Hypothalamus (tissue), 51 donors: ENCODE measurements at places on chromosomes 12 and 14.

- DNase-seq, result no peak
Measured at GRCh38 chr12:6372403-6373003, 2.9 kb downstream of the SCNN1A start.

GRCh38 chr12:111605911-111606766, 7.0 kb upstream of the ATXN2 start:
- no peak for DNase-seq

DNA sequence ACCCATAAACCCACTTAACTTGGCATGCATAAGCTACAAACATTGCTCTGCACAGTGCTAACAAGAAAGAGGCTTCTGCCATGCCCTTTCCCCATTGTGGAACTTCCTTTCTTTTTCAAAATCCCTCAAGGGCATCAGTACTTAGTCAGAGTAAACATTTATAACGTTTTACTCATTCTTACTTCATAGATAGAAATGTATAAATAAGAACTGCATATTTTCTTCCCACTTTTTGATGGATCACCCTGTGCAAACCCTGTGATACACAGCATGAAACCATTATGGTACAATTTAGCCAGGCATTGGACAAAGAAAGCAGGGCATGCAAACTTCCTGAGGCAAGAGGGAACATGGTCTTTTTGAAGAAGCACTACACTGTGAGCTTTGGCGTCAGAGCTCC, 113.8 kb upstream of the FOXG1 start:
- DNase-seq, result no peak

DNA sequence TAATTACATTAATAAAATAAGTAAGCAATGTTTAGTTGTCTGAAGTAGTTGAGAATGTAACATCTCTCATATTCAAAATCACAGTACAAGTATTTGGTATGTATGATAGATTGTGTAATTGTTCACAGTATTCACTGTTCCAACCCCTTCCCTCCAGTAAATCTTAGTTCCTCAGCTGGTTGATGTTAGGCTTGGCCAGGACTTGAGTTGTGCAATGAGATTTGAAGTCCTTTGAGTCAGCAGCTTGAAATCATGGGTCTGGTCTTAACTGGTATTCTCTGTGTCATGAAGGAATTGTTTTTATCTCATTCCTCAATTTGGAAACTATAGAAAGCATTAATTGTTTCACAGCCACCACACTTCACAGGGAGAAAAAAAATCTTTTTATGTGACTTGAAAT, 477.1 kb downstream of the FSCB start:
- DNase-seq, result no peak

GRCh38 chr14:38079268-38079667, 128.4 kb upstream of the SSTR1 start:
- DNase-seq, result no peak

DNA sequence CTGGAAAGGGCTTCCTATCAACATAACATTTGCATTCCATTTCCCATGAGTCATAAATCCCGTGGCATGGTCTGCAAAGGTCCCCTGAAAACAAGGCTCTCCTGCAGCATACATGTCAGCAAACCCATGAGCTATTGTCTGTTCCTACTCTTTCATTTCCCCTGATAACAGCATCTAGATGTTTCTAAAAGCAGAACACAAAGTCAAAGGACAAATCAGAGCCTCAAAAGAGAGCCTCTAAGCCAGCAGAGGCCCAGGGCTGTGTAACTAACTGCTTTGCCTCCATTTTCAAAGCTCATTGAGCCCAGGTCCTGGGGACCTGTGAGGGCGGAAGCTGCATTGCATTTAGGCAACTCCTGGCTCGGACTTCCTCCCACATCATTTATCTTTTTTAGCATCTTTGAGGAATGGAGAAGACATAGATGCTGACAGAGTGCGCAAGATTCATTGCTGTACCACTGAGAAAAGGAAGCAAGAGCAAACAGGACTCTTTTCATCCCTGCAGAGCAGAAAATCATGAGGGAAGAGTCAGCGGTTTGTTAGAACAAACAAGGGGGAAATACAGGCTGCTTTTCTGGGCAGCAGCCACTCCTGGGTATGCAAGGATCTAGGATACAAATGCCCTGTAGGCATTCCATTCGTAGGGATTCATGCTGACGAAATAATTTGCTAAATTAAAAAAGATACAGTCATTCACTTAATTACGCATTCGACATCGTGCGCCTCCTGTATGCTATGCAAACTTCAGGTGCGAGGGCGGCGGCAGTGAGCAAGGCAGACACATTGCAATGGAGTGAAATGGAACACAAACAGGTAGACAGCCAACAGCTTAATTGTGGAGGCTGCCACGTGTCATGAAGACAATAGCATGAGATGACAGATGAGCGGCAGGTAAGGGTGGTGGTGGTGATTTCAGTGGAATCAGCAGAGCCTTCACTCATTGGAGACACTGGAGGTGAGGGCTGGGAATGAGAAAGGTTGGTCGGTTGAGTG, 131.0 kb downstream of the TMEM132D start:
- DNase-seq, result no peak

GRCh38 chr14:68174446-68174845, 354.9 kb downstream of the RAD51B start:
- DNase-seq, result no peak

- DNase-seq, result no peak
Measured at GRCh38 chr12:68612697-68613096, 2.0 kb downstream of the RAP1B start.

- DNase-seq, result no peak
Measured at GRCh38 chr12:82665142-82665923, 21.4 kb upstream of the TMTC2 start.

DNA sequence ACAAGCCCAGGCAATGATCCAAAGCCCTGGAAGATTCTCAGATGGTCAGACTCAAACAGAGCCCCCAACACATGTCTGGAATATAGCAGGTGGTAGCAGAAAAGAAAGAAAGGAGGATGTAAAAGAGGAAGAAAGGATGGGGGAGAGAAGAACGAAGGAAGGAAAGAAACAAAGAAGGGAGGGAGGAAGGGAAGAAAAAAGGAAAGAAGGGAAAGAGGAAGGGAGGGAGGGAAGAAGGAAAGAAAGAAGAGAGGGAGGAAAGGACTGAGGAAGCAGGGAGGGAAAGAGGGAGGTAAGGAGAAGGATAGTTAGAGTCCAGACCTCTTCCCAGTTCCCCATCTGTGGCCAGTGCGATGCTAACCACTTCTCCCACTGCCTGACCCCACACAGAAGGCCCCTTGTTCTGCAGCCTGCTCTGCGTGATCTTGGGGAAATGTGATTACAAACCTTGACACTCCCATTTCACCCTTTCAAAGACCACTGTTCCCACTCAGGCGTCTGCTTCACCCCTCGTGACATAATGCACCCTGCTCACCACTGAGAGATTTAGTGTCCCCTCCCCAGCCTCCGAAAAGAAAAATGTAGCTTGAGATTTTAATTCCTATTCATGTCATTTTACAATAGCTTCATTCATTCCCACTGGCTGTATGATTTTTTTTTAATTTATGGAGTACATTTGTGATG, 357.9 kb downstream of the BCL11B start:
- DNase-seq, result no peak

GRCh38 chr12:130831246-130831645, 7.8 kb downstream of the STX2 start:
- no peak for DNase-seq

GRCh38 chr12:110661337-110661972, 27.5 kb downstream of the HVCN1 start:
- no peak for DNase-seq

GRCh38 chr12:128891856-128892255, 38.6 kb downstream of the GLT1D1 start:
- no peak for DNase-seq

- no peak for DNase-seq
Measured at GRCh38 chr12:107441665-107442300, 243.8 kb upstream of the PWP1 start.

GRCh38 chr12:105960319-105961083, 178.3 kb downstream of the NUAK1 start:
- DNase-seq, result no peak

- no peak for DNase-seq
Measured at GRCh38 chr14:23024612-23025075, 10.1 kb downstream of the PSMB5 start.

DNA sequence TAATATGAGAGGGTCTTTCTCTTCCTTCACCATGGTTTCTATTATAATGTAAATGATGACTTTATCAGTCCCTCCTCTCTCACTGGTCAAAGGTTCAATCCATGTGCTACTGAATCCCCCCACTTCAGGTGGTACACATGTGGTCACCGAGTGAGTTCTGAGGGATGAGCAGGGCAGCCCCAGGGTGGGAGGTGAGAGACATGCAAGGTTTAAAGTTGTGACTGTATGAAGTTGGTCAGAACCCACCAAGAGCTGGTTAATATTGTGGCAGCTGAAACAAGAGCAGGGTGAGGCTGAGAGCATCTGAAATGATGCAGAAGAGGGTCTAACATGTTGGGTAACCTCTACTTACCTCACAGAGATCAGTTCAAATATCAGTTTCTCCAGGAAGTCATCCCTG, 444.7 kb upstream of the FBXO33 start:
- no peak for DNase-seq

GRCh38 chr12:26204612-26205289, 9.4 kb downstream of the SSPN start:
- no peak for DNase-seq

GRCh38 chr12:85356596-85357385, 76.8 kb downstream of the ALX1 start:
- DNase-seq, result no peak

GRCh38 chr12:32897281-32897610, 669 bp upstream of the PKP2 start:
- DNase-seq, result no peak

- no peak for DNase-seq
Measured at GRCh38 chr12:72888693-72889092, 616.5 kb downstream of the TRHDE start.

DNA sequence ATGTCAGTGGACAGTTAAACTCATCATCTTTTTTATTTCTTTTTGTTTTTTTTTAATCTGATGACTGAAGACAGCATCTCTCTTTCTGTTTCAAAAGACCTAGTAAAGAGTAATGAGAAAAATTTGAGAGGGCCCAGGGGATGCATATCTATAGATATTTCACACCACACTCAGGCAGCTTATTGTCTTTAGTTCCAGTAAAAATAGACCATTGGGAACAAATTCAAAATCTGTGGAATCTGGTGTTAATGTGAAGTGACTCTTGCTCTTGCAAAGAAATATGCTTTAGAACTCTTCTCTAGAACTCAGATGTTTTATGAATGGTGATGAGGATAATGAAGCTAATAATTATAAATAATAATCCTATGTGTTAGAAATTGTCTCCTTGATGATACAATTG, 214.5 kb upstream of the ATP2B1 start:
- no peak for DNase-seq

DNA sequence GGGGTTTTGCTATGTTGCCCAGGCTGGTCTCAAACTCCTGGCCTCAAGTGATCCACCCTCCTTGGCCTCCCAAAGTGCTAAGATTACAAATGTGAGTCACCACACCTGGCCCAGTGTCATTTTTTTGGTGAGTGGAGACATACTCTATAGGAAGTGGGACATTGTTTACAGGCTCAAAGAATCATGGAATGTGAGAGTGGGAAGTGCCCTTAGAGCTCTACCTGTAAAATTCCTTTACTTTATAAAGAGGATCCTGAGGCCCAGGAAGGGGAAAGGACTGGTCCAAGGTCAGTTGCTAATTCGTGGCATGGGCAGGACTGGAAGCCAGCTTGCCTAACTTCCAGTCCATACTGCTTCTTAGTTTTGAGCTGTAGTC, 8.7 kb upstream of the ADCK1 start:
- no peak for DNase-seq

DNA sequence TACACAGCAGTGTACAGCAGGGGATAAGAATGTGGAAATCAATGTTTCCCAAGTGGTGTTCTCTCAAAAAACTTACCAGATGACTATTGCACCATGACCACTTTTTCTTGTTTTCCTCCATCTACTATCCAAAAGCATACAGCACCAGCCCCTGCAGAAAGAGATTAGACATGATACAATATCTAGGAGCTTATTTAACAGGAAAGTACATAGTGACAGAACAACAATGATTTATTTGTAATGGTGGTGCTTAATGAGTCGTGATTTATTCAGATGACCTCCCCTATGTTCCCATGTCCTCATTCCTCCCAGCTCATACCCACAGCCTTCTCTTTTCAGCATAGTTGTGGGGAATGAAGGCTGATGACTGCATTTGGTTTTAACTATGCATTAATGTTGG, 413.6 kb downstream of the BTG1 start:
- DNase-seq, result no peak

GRCh38 chr12:9617124-9617523, 9.4 kb upstream of the KLRB1 start:
- no peak for DNase-seq

DNA sequence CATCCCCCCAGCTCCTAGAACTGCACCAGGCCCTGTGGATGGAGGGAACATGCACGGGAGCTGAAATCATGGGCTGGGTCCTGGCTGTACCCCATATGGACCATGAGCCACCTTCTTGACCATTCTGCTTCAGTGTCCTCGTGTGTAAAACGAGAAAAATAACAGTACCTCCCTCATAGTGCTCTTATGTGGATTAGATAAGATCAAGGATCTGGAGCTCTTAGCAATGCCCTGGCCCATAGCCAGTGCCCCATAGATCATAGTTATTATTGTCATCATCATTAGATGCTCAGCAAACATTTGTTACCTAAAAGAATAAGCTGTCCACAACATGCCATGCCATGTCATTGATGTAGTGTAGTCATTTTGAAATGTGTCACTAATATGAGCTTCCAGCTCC, 71.3 kb downstream of the SYNE3 start:
- DNase-seq, result no peak

- DNase-seq, result no peak
Measured at GRCh38 chr12:1377117-1377516, 217.3 kb downstream of the FBXL14 start.

GRCh38 chr12:3863756-3864155, 9.4 kb downstream of the PARP11 start:
- no peak for DNase-seq

DNA sequence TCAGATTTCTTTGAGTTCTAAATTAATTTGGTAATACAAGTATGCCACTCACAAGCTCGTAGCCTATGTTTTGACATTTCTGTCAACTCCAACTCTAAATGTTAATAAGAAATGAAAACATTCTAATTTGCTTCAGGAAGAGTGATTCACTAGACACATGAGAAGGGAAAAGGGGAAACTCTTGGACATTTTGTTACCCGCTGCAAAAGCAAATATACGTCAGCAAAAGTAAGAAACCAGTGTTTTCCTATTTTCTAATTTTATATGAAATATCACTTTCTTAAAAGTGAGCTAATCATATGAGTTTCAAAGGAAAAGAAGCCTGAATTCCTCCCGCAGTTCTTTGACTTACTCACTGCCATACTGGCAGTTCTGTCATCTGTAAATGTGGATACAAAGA, 162.3 kb downstream of the GRIP1 start:
- DNase-seq, result no peak

DNA sequence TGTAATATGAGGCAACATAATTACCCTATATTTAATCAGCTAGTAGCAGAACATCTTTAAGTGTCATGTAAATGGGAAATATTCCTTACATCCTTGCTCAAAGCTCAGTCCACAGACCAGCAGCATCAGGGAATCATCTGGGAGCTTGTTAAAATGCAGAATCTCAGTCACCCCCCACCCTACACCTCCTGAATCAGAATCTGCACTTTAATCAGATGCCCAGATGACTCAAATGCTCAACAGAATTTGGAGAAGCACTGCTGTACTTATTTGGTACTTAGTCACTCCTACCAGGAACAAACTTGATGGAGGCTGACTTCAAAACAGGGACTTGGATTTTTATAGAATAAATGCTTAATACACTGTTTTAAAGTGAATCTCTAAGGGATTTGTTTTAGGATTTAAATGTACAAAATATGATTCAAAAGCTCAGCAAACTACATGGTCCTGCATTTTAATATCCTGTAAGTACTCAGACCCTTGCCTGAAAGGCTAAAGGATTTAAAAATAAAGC, 96.5 kb downstream of the ARMH4 start:
- no peak for DNase-seq
